NCI-H1105 (cell line): ENCODE measurements at places on chromosomes 4 and X.
A peak's percentile ranks its signal among the peaks of the same experiment; 100 is the strongest.

DNA sequence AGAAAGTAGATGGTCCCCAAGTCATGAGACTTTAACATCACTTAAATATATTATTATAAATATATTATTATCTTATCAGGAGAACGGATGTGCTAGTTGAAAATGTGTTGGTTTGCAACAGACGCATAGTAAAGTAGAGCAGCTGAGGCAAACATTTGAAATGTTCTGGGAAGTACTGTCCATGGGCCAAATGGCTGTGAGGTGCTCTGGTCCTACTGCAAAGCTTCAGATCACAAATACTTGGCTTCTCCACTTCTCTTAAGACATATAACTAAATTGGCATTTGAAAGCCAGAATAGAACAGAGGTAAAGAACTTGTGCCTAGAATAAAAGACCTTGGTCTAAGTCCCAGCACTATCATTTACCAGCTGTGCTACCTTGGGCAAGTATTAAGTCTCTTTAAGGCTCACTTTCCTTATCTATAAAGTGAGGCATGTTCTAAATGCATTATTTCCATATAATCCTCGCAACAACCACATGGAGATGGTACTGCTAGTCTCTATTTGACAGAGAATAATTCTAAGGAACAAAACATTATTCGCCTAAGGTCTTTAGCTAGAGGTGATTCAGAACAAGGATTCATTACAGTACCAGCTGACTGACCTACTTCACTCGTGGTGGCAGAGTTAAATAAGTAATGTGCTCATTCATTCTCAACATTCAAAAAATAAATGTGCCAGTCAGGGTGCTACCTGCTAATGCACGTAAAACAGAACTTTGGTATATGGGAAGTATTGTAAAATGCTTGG, 297.1 kb downstream of the PPP3CA start:
- no peak for DNase-seq

DNA sequence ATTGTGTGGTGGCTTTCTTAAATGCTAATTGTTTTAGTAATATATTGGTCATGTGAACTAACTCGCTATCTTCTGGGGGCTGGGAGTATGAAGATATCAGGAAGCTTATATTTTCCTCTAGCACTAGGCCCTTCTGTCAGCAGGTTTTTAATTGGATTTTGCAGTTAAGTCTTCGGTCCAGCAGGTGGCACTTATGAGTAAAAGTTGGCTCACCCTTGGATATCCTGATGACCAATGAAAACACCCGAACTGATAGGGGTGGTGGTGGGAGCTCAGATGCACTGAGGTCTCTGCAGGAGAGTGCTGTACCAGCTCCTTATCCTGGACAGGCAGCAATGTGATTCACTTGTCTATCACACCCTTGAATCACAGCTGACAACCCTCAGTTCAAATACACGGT, 1365.8 kb upstream of the DIAPH2 start:
- no peak for DNase-seq

DNA sequence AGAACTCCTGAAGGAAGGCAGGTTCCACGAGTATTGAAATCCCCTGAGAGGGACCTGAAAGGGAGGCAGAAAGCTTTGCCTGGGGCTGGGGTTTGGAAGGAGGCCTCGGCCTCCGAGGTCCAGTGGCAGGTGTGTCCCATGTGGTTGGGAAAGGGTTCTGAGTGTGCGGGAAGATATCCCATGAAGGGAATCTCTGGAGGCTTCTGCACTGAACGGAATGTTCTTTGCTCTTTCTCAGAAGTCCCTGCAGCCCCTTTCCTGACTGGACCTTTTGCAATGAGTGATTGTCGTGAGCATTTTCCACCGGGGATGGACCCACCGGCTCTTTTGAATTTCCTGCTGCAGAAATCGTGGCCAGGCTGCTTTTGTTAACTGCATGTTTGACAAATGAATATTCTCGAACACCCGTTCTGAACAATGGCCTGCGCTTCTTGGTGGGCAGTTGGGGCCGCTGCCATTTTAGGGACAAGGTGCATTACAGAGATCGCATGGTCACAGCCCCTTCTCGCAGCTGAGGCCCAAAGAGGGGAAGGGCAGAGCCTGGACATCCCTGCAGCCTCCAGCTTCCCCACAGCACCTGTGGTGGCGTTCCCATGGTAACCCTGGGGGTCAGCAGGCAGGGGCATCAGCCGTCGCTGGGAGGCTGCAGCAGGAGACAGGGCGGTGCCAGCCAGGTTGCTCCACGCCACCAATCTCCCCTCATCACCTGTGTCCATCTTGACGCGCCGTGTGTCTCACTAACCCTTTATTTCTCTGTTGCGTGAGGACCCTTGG, 18.3 kb upstream of the HTRA3 start:
- DNase-seq: no peak

DNA sequence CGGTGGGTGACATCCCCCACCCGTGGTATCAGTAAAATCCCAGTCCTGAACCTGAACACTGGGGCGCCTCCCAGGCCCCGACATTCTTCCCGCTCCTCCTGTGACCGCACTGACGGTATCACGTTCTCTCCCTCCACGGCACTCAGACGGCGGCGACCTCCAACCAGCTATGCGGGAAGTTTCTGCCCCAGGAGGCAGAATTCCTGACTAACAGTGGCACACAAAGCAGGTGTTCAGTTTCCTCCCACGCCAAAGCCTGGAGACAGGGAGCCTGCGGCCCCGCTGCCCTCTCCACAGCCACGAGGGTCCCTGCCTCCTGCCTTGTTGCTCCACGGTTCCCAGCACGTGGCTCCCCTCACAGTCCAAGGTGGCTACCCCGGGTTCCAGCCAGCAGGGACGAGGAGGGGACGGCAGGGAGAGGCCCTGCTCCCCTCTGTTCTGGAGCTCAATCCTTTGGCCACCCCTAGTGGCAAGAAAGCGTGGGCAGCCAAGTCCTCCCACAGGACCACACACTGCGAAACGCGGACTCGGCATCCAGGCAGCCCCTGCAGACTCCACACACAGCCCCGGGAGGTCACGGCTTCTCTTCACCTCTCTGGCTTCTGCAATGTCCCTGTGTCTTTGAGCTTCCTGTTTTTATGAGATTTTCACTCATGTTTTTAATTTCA, 15.2 kb downstream of the CTBP1 start:
- DNase-seq: no peak

GRCh38 chr4:2262145-2262943, 435 bp upstream of the MXD4 start:
- DNase-seq: peak; percentile 92

GRCh38 chrX:103656617-103657016, 27.8 kb downstream of the TCEAL1 start:
- no peak for DNase-seq

GRCh38 chr4:81648576-81649275, 177.0 kb upstream of the RASGEF1B start:
- DNase-seq: no peak

GRCh38 chr4:78081541-78081940, 24.4 kb downstream of the FRAS1 start:
- no peak for DNase-seq

- no peak for DNase-seq
These were observed 628.9 kb downstream of the TLL1 start for GRCh38 chr4:166501941-166502382.

GRCh38 chrX:118847676-118848075, 24.1 kb downstream of the ZCCHC12 start:
- peak; percentile 45 for DNase-seq

DNA sequence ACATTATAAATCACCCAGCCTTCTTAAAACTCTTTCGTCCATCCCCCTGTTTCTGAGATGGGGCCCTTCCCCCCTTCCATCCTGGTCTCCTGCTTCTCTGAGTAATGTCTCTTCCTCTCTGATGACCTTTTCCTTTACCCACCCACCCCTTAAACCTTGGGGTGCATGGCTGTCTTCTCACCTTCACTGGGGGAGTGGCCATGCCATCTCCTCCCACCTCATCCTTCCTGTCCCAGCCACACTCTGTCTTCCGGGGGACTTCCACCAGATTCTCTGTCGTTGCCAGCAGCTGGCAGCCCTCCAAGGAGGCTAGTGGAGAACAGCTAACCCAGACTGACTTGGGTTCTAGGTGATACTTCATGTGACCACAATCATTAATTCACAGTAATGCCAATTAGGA, 83.2 kb upstream of the SCML1 start:
- no peak for DNase-seq
